ENCODE measurements at places on chromosomes 3 and 15.

DNA sequence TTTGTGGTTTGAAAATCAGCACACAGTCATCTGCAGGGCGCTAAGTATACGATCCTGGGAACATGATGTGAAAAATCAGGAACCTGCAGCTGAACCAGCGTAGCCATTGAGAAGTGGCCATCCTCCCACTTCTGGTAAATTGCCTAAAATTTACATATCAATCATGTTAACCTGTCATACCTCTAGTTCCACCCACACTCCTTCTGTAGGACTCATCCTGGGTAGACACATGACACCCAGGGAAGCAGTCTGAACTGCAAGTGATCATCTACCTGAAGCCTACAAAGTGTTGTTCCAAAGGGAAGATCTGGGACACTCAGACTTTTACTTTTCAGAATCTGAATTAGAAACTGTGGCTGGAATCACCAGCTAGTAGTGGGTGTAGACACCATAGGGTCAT is 5.5 kb upstream of the PSMD6 start:
- DNase-seq: no peak

GRCh38 chr3:14369675-14370669 is 32.4 kb upstream of the SLC6A6 start:
- DNase-seq: no peak

GRCh38 chr15:74036271-74037170 is 42.0 kb downstream of the PML start:
- peak; percentile 73 for DNase-seq

DNA sequence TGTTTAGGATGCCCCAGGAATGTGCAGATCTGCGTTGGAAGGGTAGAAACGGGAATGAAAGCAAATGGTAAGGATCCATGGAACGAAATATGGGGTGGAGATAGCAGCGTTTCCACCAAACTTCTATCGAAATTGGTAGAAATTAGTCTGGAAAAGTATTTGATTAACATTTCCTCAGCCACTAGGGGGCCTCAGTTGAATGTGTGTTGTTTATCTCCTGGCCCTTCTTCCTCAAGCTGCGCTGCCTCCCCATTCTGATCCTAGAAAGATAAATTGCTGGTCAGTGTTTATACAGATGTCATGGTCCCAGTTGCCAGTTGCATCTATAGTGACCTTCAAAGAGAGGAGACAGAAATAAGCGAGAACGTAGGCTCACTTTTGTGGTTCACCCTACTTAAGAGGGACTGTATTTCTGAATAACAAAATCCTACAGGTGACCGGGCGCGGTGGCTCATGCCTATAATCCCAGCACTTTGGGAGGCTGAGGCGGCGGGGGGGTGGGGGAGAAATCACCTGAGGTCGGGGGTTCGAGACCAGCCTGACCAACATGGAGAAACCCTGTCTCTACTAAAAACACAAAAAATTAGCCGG is 457.1 kb downstream of the SQOR start:
- peak; percentile 8 for DNase-seq

DNA sequence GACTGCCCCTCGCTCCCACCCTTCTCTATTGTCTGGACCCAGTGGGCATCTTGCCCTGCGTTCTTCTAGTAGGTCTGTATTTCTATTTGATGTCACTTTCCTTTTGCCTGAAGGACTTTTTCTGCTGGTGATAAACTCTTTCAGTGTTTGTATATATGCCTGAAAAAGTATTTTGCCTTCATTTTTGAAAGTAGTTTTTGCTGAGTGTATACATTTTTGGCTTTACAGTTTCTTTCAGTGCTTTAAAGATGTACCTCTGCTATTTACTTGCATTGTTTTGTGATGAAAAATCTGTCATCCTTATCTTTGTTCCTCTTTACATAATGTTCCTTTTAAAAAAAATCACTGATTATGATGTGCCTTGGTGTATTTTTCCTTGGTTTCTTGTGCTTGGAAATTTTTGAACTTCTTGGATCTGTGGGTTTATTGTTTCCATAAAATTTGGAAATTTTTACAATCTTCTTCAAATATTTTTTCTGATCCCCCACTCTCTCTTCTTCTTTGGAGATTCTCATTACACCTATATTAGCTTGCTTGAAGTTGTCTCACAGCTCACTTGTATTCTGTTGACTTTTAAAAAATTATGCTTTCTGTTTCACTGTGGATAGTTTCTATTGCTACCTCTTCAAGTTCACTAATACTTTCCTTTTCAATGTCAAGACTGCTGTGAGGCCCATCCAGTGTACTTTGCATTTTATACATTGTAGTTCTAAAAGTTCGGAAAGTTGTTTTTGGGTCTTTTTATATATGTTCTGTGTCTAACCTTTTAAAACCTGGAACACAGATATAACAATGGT is 67.8 kb downstream of the RGMA start:
- no peak for DNase-seq

GRCh38 chr3:145698250-145698649 is 462.7 kb downstream of the PLOD2 start:
- peak; percentile 45 for DNase-seq

GRCh38 chr3:37395286-37395685 is 220.9 kb upstream of the LRRFIP2 start:
- DNase-seq: no peak

DNA sequence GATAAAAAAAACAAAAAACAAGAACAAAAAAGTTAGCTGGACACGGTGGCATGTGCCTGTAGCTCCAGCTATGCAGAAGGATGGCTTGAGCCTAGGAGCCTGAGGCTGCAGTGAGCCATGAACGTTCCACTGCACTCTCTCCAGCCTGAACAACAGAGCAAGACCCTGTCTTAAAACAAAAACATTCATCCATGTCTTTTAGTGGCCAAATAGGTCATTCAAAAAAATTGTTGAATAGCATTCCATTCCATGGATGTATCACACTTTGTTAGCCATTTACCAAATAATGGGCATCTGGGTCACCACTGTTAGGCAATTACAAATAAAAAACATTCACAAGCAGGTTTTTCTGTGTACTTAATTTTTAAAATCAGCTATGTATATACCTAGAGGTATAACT is 139.7 kb downstream of the STAG1 start:
- no peak for DNase-seq

DNA sequence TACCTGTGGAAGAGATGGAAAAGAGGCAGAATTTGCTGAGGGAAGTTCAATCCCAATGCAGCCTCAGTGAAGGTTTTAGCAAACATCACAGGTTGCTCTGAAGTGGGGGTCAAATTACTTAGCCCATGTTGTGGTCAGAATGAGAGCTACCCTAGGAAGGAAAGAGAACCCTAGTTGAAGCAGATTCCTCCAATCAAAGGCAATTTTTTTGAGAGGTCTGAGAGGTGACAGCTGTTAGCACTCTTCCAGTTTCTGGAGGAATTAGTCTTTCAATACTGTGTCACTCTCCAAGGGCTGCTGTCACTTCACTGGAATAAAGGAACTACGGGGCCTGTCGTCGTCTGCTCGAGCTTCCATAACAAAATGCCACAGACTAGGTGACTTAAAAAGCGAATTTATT is 584.2 kb upstream of the DPPA4 start:
- no peak for DNase-seq

GRCh38 chr3:129132097-129132866 is 10.7 kb upstream of the RAB43 start:
- no peak for DNase-seq

DNA sequence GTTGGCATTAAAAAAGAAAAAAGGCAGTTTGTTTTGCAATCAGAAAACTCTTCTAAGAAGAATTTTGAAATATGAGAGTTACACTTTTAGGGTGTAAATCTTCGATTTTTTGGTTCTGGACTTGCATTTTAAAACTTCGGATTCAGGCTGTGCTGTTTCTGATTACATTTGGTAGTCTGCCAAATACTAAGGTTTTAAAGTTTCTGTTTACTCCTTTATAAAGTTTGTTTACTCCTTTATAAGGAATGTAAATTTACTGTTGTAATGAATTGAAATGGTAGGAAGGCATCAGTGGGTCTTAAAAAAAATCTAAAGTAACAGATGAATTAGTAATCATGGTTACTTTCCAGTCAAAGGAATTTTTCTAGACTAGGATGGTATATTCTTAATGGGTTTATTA is 14.1 kb downstream of the FXR1 start:
- no peak for DNase-seq

DNA sequence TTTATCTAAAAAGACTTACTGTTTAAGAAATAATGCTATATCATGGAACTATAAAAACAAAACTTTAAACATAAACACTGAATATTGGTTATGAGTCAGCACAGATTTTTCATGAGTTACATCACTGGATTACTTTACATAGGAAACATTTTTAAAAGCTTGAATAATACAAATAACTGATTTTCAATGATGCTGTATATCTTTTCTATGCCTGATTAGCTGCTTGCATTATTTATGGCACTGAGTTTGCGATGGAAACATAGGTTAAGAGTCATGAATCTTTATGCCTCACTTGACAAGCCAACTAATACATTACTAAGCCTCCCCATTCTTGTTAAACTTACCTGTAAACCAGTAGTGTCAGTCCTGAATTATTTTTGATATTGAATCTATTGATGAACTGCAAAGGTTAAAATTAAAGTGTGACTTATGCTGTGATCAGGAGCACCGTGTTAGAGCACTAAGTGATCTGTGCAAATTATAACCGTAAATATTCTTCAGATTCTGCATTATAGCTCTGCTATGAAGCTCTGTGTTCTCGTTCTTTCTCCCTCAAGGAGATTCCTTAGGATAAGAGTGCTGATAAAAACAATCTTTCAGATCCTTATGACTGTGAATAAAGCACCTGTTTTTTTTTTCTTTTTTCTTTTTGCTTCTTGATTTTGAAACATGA is 437.3 kb upstream of the BCHE start:
- DNase-seq: peak; percentile 53

GRCh38 chr3:43162230-43163084 is 56.6 kb upstream of the POMGNT2 start:
- peak; percentile 67 for DNase-seq

DNA sequence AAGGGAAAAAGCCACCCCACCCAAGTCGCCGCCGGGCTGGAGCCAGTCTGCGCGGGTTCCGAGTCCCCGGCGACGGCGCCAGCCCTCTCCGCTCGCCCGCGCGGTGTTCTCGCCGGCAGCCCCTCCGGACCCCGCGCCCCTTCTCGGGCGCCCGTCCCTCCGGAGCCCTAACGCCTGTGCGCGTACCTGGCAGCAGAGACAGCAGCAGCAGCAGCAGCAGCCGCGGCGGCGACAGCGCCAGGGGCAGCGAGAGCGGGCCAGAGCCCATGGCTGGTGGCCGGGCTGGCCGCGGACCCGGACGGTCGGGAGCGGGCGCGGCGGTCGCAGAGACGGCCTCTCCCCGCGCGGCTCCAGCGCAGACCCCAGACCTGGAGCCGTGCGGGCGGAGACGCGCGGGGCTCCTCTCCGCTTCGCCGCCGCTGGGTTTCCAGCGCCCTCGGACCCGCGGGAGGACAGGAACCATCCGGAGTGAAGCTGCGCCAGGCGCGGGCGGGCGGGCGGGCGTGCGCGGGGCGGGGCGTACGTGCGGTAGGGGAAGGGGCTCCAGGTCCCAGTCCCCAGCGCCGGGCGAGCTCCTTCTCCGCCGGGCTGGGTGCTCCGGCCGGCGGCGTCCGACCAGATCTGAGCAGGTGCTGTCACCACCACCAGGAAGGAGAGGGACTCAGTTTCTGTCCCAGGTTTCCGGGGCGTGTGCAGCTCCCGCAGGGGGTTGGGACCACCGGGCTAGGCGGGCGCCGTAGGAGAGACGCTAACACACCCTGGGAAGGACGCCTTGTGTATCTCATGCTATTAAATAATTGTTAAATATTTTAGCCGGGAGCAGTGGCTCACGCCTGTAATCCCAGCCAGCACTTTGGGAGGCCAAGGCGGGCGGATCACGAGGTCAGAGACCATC is at the start of gene CHRNA3:
Gene CHRNA3, minus strand, starts transcription at position 470 of the 895 bp plus-strand sequence. Its CDS starts 202 bp downstream, at position 268.
- no peak for DNase-seq

DNA sequence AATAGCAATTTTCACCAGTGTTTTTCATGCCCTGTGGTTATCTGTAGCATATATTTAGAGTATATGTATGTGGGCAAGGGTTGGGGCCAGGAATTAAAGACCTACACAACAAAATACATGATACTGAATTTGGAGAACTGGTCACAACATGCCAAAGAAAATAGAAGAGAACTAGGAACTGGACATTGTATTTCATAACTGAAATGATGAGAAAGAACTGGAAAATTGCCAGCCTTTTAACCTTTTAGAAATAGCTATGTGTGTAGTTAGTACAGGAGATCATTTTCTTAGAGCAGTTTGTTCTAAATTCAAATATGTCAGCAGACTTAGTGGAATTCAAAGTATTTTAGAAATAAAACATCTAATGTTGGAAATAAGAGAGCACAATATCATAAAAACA is 227.1 kb upstream of the CGNL1 start:
- peak; percentile 65 for DNase-seq

GRCh38 chr3:136544532-136544931 is 207.6 kb downstream of the STAG1 start:
- DNase-seq: peak; percentile 31

DNA sequence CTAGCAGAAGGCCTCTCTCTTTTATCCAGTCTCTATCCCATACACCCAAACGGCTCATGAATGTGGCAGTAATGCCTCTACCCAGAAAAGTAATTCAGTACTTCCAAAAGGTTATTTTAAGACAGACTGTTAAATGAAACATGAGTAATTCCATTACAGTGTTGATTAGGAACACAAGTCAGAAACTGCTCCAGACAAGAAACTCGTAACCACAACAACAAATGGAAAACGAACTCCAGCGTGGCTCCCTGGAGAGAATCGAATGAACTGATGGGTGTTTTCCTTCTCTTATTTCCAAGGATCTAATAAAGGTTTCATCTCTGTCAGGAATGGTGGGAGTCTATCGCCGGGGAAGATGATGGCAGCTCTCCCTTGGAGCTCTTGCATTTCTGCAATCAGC is 228.4 kb downstream of the MAGI1 start:
- DNase-seq: peak; percentile 30

- DNase-seq: peak; percentile 51
Measured at GRCh38 chr3:170205302-170205701, 16.9 kb upstream of the PRKCI start.

DNA sequence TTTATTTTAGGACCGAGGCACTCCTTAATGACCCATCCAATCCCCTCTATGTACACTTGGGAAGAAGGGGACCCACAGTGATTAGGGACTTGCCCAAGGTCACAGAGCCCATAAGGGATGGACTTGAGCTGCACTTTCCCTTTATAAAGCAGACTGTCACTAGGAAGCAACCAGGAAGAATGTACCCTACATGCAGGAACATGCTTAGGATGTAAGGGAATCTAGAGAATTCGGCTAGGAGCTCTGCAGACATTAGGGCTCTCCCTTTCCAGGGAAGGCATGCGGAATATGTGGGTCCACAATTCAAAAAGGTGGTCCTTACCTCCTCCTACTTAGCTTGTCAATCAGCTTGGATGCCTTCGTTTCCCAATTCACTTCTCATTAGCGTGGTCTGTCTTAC is 78.7 kb downstream of the TMEM266 start:
- no peak for DNase-seq

- DNase-seq: peak; percentile 21
Measured at GRCh38 chr3:120348065-120348990, 826 bp downstream of the LRRC58 start.

Data from fibroblast of mammary gland (primary cell).